ENCODE measurements at places on chromosomes 13 and 19.

- no peak for DNase-seq
These were observed 1.3 kb downstream of the ARHGAP45 start for GRCh38 chr19:1068009-1069001.

DNA sequence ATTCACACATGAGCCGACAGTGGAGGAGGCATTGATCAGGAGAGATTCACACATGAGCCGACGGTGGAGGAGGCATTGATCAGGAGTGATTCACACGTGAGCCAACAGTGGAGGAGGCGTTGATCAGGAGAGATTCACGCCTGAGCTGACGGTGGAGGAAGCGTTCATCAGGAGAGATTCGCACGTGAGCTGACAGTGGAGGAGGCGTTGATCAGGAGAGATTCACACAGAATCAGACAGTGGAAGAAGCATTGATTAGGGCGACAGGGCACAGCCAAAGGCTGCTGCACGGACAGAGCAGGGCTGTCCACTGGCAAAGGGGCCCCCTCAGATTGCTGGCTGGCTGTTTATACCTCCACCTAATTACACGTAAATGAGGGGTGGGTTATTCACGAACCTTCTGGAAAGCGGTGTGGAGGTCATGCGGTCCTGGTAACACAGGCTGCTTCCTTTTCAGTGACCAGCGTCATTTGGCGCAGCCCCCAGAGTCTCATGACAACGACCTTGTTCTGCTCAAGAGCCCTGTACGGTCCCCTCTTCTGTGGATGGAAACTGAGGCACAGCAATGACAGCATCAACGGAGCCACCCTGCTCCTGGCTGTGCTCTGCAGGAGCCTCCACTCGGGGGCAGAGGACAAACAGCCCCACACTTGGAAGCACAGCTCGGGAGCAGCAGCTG, 50.6 kb upstream of the GAS6 start:
- DNase-seq, result no peak

DNA sequence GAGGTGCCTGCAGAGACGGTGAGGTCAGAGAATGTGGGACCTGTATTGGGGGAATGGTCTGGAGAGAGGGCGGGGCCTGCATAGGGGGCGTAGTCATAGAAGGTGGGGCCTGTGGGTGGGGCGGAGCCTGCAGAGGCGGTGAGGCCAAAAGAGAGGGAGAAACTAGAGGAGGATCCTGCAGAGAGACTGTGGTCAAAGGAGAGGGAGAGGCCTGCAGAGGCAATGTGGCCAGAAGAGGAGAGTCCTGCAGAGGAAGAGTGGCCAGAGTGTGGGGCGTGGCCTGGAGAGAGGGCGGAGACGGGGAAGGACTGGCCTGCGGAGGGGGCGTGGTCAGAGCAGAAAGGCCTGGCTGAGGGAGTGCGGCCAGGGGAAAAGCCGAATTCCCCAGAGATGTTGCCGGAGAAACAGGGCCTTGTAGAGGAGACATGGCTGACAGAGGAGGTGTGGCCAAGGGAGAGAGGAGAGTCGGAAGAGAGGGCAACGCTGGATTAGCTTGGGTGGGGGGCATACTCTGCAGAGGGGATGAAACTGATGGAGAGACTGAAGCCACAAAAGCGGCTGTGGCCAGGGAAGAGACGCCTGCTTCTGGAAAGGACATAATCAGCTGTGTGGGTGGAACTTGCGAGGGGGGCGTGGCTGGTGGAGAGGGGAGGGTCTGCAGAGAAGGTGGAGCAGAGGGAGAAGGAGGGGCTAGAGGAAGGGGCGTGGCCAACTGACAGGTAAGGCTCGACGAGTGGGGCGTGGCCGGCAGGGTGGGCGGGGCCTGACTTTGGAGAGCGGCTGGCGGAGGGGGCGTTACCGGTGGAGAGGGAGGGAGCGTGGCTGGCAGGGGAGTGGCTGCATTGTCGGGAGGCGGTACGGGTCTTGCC, 2.5 kb downstream of the PRR36 start:
- DNase-seq, result peak; percentile 82

GRCh38 chr13:93286047-93286446, 59.4 kb downstream of the GPC6 start:
- no peak for DNase-seq

DNA sequence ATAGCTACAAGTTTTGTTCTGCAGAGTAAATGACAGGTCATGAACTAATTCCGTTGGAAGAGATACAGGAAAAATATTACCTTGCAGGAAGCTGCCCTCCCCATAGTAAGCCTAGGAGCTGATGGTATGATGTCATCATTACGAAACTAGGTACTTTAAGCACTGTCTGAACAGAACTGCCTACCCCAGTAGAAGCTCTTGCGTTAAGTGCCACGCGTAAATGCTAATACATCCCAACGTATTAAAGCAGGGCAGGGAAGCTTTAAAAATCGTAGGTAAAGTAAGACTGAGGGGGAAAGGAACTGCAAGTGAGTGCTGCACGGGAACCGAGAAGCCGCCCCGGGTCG, 572 bp downstream of the UGGT2 start:
- DNase-seq, result no peak
